ENCODE measurements at places on chromosomes 5 and 9. TPM values are rescaled to one million over a fixed set of nuclear protein-coding genes. Genes with fewer than 3 reads are reported as not detected.

DNA sequence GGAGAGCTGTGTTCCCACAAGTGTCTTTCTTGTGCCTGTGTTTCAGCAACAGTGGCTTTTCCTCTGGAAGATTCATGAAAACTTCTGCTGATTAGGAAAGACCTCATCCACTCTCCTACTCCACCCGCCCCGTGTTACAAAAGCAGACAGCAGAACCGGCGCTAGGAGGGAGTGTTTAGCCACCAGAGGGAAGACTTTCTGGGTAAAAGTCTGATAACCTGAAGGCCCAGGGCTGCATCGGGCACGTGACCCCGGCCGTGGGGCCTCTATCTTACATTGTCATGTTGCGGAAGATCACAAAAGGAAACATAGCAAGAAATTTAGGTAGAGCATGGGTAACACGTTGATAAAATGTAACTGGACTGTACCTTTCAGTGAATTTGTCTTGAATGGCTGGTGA lies 32.0 kb upstream of the DMRT2 start:
- DNase-seq: no peak
- no peaks in the 10 kb centered on the region for H3K4me1 ChIP-seq
- H3K36me3 ChIP-seq: no peaks in the 10 kb centered on the region

DNA sequence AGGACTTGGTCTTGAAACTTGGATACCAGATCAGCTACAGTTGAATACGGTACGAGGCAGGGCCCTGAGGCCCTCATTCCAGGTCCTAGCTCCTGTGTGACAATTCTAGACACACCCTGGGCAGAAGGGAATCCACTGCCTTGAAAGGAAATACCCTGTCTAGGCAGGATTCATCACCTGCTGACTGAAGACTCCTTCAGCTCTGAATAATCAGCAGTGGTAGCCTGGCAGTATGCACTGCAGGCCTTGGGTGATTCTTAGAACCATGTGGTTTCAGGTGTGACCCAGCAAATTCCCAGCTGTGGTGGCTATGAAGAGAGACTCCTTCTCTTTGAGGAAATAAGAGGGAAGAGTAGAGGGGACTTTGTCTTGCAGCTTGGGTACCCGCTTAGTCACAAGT lies 17.2 kb upstream of the EFNA5 start:
- no peak overlapping the region for H3K27ac ChIP-seq
- H3K36me3 ChIP-seq: no peaks in the 10 kb centered on the region

Gene SOX30
- 0.12 TPM for total RNA-seq

Gene TAF11L2
- total RNA-seq: not detected

Gene XPA
- 23.4 TPM for total RNA-seq

Measured in aorta (tissue), 5 donors.